ENCODE measurements at places on chromosomes 13 and 19. TPM values are rescaled to one million over a fixed set of nuclear protein-coding genes. Genes with fewer than 3 reads are reported as not detected.

ATP7B gene
- 4.2 TPM for total RNA-seq

SULT2B1 gene
- total RNA-seq, result 0.12 TPM

LIM2 gene
- not detected for total RNA-seq

FFAR2 gene
- total RNA-seq, result not detected

CCDC124 gene
- total RNA-seq, result 42.5 TPM
